ENCODE measurements at places on chromosomes 6 and 20.

DNA sequence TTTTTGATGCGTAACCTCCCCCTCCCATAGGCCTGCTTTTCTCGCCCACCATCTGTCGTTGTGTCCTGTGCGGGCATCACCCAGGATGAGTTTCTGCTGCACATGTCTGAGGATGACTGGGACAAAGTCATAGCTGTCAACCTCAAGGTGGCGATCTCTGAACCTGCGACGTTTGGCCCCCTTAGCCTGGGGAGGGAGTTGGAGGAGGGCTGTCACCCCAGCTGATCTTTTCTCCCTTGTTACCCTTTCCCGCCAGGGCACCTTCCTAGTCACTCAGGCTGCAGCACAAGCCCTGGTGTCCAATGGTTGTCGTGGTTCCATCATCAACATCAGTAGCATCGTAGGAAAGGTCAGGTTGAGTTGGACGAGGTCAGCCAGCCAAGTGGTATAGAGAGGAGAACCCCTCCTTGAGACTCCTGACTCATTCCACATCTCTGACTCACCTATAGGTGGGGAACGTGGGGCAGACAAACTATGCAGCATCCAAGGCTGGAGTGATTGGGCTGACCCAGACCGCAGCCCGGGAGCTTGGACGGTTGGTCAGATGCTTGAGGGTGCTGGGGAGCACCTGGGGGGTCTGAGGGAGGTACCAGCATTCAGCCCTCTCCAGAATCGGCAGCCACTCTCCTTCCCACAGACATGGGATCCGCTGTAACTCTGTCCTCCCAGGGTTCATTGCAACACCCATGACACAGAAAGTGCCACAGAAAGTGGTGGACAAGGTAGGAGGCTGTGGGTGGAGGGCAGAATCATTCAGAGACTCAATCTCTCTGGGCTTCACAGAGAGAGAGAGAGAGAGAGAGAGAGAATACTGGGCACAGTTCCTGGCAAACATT lies 954 bp downstream of the HSD17B8 start:
- no peak for DNase-seq

- DNase-seq, result peak; percentile 27
Observed at GRCh38 chr6:87155842-87156815, 764 bp downstream of the ZNF292 start.

DNA sequence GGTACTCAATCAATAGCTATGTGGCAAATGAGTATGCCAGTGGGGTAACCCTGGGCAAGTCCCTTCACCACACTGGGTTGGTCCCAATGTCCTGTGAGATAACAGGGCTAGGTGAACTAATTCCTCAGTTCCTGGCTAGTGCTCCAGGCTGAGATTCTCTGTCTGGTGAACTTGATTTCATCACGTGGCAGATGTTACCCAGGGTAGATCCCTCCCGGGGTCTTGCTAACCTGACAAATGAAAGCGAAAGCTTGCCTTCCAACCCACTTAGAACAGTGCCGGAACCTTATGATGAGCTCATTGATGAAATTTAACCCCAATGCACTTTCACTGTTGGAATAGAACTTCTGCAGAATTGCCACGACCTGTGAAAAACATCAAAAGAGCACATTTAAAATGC lies 6.6 kb upstream of the ANKRD60 start:
- DNase-seq, result no peak

DNA sequence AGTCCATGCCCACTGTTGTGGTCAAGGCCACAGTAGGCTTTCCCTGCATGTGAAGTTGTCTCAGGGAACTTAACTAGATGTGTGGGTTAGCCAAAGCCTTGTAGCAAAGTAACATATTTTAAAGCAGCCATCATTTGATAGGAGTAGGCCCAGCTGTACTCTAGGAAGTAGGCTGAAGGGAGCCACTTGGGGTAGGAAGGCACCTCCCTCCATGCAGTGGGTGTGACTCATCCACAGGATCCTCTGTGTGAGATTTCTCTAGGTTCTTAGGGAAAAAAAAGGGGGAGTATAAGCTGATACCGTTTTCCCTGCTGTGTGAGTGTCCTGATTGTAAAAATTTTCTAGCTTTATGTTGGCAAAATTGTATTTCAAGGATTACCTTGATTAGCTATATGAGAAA lies 44.7 kb downstream of the VAPB start:
- DNase-seq, result no peak
